Caco-2 (cell line): ENCODE measurements at places on chromosomes 1 and 21. TPM values are rescaled to one million over a fixed set of nuclear protein-coding genes. Genes with fewer than 3 reads are reported as not detected.

- H3K27me3 ChIP-seq: no peaks in the 10 kb centered on the region
- no peaks in the 10 kb centered on the region for H3K36me3 ChIP-seq
- no peak overlapping the region for H3K27ac ChIP-seq
- no peak for DNase-seq
- peaks cover 19% of the 10 kb centered on the region for H3K4me1 ChIP-seq
Observed at GRCh38 chr1:203273869-203274602, 31.3 kb upstream of the BTG2 start.

- H3K27me3 ChIP-seq: no peaks in the 10 kb centered on the region
- no peaks in the 10 kb centered on the region for H3K36me3 ChIP-seq
- no peak overlapping the region for H3K4me3 ChIP-seq
- no peak overlapping the region for H3K27ac ChIP-seq
- peak; percentile 50 for DNase-seq
- H3K4me1 ChIP-seq: no peaks in the 10 kb centered on the region
Observed at GRCh38 chr1:61184040-61184713, 101.8 kb downstream of the NFIA start.

GRCh38 chr1:28601696-28602095 lies 9.6 kb downstream of the RAB42 start:
- peaks cover 10% of the 10 kb centered on the region; the same call in 1 of the 2 replicates for H3K4me1 ChIP-seq
- no peaks in the 10 kb centered on the region for H3K27me3 ChIP-seq
- H3K36me3 ChIP-seq: no peaks in the 10 kb centered on the region; the same call in 1 of the 2 replicates
- no peak overlapping the region for H3K27ac ChIP-seq
- no peak overlapping the region for H3K4me3 ChIP-seq

DNA sequence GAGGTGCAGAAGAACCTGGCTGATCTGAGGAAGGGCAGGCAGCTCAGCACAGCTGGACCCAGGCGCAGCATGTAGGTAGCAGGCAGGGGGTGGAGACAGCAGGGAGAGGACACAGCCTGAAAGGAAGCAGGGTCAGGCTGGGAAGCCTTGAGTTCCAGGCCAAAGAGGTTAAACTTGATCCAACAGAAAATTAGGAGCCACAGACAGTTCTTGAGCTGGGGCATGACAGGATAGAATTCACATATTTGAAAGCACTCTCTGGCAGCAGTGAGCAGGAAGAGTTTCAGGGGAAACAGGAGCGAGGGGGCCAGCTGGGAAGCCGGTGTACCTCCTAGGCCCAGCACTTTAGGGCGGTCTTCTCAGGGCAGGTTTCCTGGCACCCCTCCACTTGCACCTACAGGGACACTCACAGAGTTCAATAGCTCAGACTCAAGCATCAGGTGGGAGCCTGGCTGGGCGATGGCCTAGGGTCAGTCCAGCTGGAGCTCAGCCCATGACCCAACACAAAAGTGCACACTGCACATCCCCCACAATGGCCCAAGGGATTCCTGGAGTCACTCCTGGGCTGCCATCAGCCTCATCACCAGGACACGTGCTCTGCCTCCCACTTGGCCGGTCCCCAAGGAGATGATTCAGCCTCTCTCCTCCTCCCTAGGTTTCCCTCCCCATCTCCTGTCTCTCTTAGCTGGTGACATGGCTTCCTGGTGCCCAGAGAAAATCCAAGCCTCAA lies 22.7 kb downstream of the MATN1 start:
- DNase-seq: no peak
- H3K27me3 ChIP-seq: no peaks in the 10 kb centered on the region
- no peaks in the 10 kb centered on the region for H3K4me1 ChIP-seq
- no peak overlapping the region for H3K27ac ChIP-seq
- H3K36me3 ChIP-seq: no peaks in the 10 kb centered on the region

- no peaks in the 10 kb centered on the region for H3K36me3 ChIP-seq
- H3K27ac ChIP-seq: peak overlapping the region; percentile 93
- peak overlapping the region; percentile 65 for H3K4me3 ChIP-seq
Observed at GRCh38 chr1:21175324-21175669, 1.4 kb downstream of the EIF4G3 start.

The CDCA8 gene
- 35.4 and 37.0 TPM in 2 replicates for total RNA-seq

- H3K4me3 ChIP-seq: peak overlapping the region; percentile 5; the same call in 1 of the 2 replicates
- no peaks in the 10 kb centered on the region for H3K36me3 ChIP-seq
- H3K27ac ChIP-seq: peak overlapping the region; percentile 91
Observed at GRCh38 chr1:64598100-64598571, 128.2 kb downstream of the CACHD1 start.

- H3K4me1 ChIP-seq: peaks cover 16% of the 10 kb centered on the region
Observed at GRCh38 chr1:200660719-200661118, 9.0 kb downstream of the DDX59 start.

- no peaks in the 10 kb centered on the region; the same call in 1 of the 2 replicates for H3K36me3 ChIP-seq
- no peak overlapping the region for H3K4me3 ChIP-seq
- peak overlapping the region; percentile 8 for H3K27ac ChIP-seq
- no peak for DNase-seq
- no peaks in the 10 kb centered on the region for H3K27me3 ChIP-seq
- no peaks in the 10 kb centered on the region for H3K4me1 ChIP-seq
Observed at GRCh38 chr1:93358293-93358692, 12.6 kb downstream of the DR1 start.

- no peaks in the 10 kb centered on the region for H3K27me3 ChIP-seq
- no peaks in the 10 kb centered on the region for H3K36me3 ChIP-seq
- H3K27ac ChIP-seq: no peak overlapping the region
- no peak for DNase-seq
- no peak overlapping the region for H3K4me3 ChIP-seq
Observed at GRCh38 chr1:64882574-64883255, 83.6 kb downstream of the JAK1 start.

- no peak overlapping the region for H3K27ac ChIP-seq
- no peak for DNase-seq
- no peaks in the 10 kb centered on the region for H3K27me3 ChIP-seq
- H3K4me1 ChIP-seq: no peaks in the 10 kb centered on the region
- no peaks in the 10 kb centered on the region for H3K36me3 ChIP-seq
- no peak overlapping the region for H3K4me3 ChIP-seq
Observed at GRCh38 chr1:96159379-96159778, 562.2 kb upstream of the PTBP2 start.

The CCDC30 gene
- 1.3 and 1.4 TPM in 2 replicates for total RNA-seq

GRCh38 chr1:223713546-223714420 lies 1.4 kb downstream of the CAPN2 start:
- peak overlapping the region; percentile 14 for H3K27ac ChIP-seq
- H3K4me3 ChIP-seq: peak overlapping the region; percentile 97
- no peak for DNase-seq
- H3K36me3 ChIP-seq: peaks cover 4% of the 10 kb centered on the region
- peaks cover 82% of the 10 kb centered on the region for H3K4me1 ChIP-seq
